ENCODE measurements at places on chromosomes 1 and 21.

DNA sequence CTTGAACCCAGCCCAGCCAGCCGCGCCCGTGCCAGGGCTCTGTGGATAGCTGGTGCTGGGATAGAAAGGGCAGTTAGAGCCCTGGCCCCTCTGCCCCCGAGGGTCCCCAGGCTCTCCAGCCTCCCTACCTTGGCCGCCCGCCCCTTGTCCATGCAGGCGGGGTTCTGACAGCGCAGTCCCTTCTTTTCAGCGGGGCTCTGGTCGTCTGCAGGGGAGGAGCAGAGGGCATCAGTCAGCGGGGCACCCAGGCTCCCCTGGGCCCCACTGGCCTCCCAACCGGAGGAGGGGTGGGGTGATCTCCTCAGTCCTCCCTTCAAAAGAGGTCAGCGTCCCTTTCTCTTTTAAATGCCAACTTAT, 4.9 kb upstream of the PLEKHG5 start:
- no peak for DNase-seq

DNA sequence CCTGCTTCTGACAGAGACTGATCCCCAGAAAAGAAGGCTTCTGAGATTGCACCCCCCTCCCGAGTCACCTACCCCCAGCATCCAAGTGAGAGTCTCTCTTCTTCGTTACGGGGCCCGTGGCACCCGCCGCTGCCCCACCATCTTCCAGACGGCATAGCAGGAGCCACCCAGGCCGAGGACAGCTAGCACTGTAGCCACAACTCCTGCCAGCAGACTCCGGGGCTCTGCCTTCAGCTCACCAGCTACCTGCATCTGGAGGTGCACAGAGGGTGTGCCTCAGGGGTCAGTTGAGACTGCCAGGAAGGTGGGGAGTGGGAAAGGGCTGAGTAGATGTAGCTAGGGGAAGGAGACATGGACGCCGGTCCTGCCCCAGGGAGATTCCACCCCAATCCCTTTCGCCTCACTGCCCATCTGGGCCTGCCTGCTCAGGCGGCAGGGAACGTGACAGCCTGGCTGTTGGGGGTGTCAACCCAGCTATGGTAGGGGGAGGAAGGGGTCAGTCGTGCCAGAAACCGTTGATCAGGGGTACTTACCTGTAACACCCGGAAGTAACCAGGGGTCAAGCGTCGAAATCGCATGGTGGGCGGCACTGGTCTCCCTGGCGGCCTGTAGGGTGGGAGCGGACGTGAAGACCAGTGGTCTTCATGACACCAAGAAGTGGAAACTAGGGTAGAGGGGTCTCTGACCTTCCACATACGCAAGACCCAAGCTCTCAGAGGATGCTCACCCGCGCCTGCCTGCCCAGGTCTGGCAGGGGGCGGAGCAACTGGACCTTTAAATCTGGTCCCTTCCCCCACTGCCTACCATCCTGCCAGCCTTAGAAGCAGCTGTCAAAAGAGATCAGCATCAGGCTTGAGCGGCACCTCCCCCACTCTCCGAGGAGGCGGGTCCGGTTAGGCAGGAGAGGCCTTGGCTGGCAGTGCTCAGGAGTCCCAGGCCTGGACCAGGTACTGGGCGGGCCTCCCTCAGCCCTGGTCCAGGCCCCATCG, at the start of gene ZNF593OS:
Gene ZNF593OS (minus strand): TSS at position 749 of the 989 bp plus-strand sequence. CDS start 171 bp downstream, at position 578.
- no peak for DNase-seq

DNA sequence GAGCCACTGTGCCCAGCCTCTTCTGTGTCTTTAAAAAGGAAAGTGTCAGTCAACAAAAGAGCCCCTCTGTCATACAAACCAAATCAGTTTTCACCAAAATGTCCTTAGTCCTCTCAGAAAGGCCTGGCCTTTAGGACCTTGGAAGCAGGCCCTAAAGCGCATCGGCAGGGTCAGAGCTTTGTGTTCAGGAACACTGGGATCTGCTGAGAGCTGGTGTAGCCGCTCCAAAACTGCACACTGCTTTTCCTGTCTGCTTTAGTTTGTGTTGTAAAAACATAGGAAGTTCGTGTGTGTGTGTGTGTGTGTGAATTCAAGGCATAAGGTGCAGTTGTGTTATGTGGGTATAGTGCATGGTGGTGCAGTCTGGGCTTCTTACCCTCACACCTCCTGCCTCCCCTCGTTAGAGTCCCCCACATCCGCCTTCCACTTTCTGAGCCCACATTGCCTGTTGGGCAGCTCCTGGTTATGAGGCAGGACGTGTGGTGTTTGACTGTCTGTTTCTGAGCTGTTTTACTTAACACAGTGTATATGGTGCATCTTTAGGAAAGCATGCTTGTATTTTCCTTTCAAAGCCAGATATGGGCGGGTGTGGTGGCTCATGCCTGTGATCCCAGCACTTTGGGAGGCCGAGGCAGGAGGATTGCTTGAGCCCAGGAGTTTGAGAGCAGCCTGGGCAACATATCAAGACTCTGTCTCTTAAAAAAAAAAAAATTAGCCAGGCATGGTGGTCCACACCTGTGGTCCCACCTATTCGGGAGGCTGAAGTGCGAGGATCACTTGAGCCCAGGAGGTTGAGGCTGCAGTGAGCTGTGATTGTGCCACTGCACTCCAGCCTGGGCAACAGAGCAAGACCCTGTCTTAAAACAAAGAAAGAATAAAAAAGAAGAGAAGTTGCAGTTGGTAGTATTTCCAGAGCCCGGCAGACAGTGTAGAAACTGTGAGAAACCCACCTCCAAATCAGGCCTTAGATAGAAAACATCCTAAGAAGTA, 12.4 kb downstream of the IBA57 start:
- no peak for DNase-seq

GRCh38 chr21:42080788-42081083, 9.6 kb downstream of the UMODL1 start:
- DNase-seq: no peak

GRCh38 chr1:2203671-2204414, 9.3 kb upstream of the FAAP20 start:
- DNase-seq: no peak

DNA sequence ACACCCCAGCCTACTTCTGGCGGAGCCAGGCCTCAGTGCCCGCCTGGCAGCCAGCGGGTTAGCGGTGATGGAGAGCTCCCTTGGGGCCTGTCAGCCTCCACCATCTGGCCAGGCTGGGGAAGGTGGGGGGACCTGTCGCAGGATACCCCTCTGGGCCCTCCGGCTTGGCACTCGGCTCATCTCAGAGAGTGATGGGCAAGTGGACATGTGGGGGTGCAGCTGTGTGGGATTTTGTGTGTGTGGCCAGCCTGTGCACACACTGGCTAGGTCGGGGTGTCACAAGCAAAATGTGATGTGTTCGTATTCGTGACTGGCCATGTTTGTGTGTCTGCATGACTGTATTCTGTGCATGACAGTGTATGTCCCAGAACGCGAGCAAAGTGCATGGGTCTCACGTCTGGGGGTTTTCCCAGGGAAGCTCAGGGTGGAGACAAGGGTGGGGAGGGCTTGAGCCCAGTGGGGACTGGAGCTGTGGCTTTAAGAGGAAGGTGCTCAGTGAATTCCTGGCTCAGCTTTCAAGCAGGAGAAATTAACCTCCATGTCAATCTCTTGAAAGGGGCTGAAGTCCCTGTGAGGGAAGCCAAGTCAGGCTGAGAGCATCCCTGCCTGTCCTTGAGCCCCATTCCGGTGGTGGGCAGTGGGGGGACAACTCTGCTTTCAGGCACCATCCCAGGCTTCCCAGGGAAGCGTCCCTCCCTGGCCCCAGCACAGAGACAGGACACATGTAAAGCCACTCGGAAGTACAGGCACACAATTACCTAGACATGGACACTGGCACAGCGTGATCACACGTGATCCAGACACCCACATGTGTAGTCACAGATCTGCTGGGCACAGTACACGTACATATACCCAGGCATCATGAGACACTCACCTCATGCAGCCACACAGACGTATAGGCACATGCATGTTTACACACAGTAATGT, 21.1 kb upstream of the ADGRB2 start:
- DNase-seq: peak; percentile 57

DNA sequence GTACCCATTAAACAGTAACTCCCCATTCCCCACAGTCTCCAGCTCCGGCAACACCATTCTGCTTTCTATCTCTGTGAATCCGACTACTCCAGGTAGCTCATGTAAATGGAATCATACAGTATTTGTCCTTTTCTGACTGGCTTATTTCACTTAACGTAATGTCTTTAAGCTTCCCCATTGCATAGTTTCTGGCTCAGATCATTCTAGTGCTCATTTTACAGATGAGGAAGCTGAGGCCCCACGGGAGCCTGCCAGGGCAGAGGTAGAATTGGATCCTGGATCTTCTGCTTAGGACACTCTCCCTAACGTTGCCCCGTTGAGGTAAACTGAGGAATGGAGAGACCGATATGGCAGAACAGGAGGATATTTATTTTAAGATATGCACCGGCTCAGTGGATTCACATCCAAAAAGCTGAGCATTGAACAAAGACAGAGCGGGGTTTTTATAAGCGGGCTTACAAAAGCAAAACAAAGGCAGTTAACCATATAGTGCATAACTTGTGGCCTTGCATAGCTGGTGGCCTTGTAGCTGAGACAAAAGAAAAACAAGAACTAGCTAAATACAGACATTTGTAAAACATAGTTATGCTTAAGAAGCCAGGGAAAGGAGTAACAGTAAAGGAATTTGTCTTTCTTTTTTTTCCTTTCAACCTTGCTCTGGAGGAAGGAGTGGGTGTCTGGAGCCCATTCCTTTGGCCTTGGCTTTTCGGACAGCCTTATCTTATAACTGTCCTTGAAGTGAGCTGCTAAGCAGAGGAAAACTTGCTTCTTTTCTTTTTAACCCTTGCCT, 15.3 kb upstream of the KLHDC8A start:
- DNase-seq: no peak

- DNase-seq: no peak
These were observed 14.1 kb downstream of the ROR1 start for GRCh38 chr1:63787875-63788274.

DNA sequence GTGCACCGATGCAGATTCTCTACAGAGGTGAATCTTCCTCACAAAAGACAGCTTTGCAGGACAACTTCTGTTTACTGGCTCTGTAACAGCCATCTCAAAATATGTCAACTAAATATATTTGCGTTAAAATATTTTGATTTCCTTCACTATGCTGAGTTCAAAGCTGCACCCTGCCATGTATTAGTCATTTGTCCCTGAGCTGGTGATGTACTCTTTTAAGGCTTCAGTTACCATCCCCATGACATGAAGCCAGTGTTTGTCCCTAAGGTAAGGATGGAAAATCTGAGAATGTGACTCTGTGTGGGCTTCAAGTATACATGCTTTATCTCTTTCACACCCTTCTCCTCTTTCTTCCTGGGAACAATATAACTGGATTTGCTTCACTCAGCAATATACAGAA, 70.2 kb upstream of the BTG3 start:
- DNase-seq: no peak

GRCh38 chr1:42817976-42818375, 779 bp upstream of the SVBP start:
- no peak for DNase-seq

DNA sequence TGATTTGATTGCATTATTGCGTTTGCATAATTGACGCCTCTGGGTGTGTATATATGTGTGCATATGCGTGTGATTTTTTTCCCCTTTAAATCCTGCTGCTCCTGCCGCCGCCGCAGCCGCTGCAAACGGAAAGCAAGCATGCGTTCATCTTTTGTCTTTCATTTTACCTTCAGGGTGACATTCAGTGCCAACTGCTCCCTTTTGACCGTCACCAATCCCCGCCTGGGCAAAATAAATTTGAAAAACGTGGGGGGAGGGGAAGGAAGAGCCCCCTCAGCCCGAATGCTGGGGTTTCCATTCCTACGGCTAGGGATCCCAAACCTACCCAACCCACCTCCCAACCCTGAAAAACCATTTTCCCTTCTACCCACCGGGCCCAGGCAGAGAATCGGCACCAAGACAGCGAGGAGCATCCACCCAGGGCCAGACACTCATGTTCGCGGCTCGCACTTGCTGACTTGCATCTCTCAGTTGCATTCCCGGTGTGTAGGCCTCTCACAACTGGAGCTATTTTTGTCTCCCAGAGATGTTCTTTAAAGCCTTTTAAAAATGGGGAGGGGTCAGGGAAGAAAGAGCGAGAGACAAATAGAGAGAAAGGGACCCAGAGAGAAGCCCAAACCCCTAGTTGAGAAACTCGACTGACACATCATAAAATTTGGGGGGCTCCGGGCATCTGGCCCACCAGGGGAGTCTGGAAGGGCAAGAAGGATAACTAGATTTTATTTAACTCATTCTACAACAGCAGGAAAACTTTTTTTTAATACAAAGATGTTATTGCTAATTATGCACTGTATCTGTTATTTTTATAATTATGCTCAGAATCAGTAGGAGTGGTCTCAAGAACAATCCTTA, 367.1 kb upstream of the ESRRG start:
- no peak for DNase-seq

DNA sequence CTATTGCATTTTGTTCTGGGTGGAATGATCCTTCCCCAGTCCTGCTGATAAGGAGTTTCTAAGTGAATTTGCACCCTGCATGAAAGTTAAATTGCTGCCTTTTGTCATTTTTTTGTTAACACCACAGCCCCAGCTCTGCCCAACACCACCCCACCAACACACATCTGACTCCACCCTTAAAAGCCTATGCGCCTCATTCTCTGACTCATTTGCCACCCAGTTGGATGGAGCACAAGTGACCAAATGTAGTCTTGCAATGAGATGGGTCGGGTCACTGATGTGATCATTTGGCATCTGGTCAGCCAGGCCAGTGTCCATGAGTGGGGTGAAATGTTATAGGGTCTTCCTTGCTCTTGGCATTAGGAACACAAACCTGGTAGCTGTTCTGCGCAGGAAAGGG, 256.8 kb downstream of the KAZN start:
- DNase-seq: no peak

DNA sequence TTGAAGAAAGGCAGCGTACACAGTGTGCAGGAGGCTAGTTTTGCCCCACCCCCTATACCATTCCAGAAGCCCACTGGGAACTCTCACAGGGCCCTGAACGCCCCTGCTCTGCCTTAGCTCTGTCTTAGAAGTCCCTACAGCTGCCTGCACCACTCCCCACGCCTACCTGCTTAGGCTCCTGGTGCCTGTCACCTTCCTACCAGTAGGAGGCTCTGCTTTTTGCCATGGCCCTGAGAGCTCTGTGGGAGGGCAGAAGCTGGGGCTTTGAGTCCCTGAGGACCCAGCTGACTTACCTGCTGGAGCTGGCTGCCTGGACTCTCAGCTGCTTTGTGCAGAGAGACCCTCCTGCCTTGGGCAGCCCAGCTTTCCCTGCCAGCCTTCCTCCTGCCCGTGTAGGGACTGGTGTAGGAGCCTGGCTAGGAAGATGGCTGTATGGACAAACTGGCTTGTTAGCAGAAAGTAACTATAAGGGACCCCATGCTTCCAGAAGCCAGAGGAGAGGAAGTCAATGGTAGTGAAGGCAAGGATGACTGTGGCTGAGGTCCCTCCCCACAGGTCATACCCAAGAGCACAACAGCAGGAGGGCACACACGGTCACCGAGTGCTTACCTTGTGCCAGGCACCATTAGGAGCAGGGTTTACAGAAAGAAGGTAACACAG, 9.8 kb upstream of the CELSR2 start:
- DNase-seq: no peak
